Temporal lobe (tissue), 4 donors: ENCODE measurements at places on chromosomes 6 and 20. TPM values are rescaled to one million over a fixed set of nuclear protein-coding genes. Genes with fewer than 3 reads are reported as not detected.

The VGLL2 gene
- total RNA-seq, result not detected

The ZNF165 gene
- total RNA-seq, result 0.49 TPM

The WFDC12 gene
- not detected for total RNA-seq

The ADTRP gene
- total RNA-seq, result 0.98 TPM

The GATA5 gene
- not detected for total RNA-seq

The LTA gene
- not detected for total RNA-seq

The MROH8 gene
- total RNA-seq, result 3.2 TPM

The PROKR2 gene
- 9.3 TPM for total RNA-seq

The NEDD9 gene
- total RNA-seq, result 31.7 TPM

The EYS gene
- 2.0 TPM for total RNA-seq

The C4A gene
- 14.5 TPM for total RNA-seq

The TRIM10 gene
- total RNA-seq, result 0.25 TPM

The BPIFB1 gene
- not detected for total RNA-seq

The MYB gene
- total RNA-seq, result 2.5 TPM

The NR2E1 gene
- total RNA-seq, result 10.8 TPM

The NFATC2 gene
- total RNA-seq, result 0.49 TPM

The LIME1 gene
- 2.7 TPM for total RNA-seq

The KCNQ5 gene
- 17.2 TPM for total RNA-seq

The NHLRC1 gene
- total RNA-seq, result 1.2 TPM

The ROS1 gene
- under 0.01 TPM for total RNA-seq

The SLC22A7 gene
- 0.25 TPM for total RNA-seq

The BMP7 gene
- 9.6 TPM for total RNA-seq

The RCAN2 gene
- total RNA-seq, result 10.8 TPM

The TNNC2 gene
- 0.25 TPM for total RNA-seq

The SCRT2 gene
- 4.7 TPM for total RNA-seq

The C20orf173 gene
- not detected for total RNA-seq

The MED20 gene
- 13.3 TPM for total RNA-seq

The NKAIN2 gene
- 115 TPM for total RNA-seq

The XKR7 gene
- 11.3 TPM for total RNA-seq

The BTN1A1 gene
- total RNA-seq, result not detected

The DACT2 gene
- 1.7 TPM for total RNA-seq

The CALHM4 gene
- total RNA-seq, result not detected

The HUS1B gene
- 0.74 TPM for total RNA-seq

The CD24 gene
- total RNA-seq, result 964 TPM

The HTR1B gene
- 2.2 TPM for total RNA-seq

The LBP gene
- total RNA-seq, result not detected

The GSTA2 gene
- total RNA-seq, result not detected

The VWA7 gene
- 0.98 TPM for total RNA-seq

The KCNK15 gene
- total RNA-seq, result not detected

The ULBP2 gene
- total RNA-seq, result 4.4 TPM

The ADAM33 gene
- 2.0 TPM for total RNA-seq

The ZDHHC14 gene
- 7.1 TPM for total RNA-seq

The DNAAF9 gene
- 36.9 TPM for total RNA-seq

The CDH26 gene
- 2.5 TPM for total RNA-seq

The HS3ST5 gene
- total RNA-seq, result 17.2 TPM

The LY6G6D gene
- 0.74 TPM for total RNA-seq

The CCN5 gene
- total RNA-seq, result not detected

The SLC32A1 gene
- 5.9 TPM for total RNA-seq

The CBFA2T2 gene
- total RNA-seq, result 20.2 TPM

The MATN4 gene
- not detected for total RNA-seq

The SLPI gene
- total RNA-seq, result not detected

The EDN1 gene
- 3.4 TPM for total RNA-seq

The DHX35 gene
- total RNA-seq, result 13.0 TPM
